Fibroblast of mammary gland (primary cell): ENCODE measurements at places on chromosomes 2 and 18.

- DNase-seq: no peak
Observed at GRCh38 chr18:52537261-52537660, 197.3 kb downstream of the DCC start.

DNA sequence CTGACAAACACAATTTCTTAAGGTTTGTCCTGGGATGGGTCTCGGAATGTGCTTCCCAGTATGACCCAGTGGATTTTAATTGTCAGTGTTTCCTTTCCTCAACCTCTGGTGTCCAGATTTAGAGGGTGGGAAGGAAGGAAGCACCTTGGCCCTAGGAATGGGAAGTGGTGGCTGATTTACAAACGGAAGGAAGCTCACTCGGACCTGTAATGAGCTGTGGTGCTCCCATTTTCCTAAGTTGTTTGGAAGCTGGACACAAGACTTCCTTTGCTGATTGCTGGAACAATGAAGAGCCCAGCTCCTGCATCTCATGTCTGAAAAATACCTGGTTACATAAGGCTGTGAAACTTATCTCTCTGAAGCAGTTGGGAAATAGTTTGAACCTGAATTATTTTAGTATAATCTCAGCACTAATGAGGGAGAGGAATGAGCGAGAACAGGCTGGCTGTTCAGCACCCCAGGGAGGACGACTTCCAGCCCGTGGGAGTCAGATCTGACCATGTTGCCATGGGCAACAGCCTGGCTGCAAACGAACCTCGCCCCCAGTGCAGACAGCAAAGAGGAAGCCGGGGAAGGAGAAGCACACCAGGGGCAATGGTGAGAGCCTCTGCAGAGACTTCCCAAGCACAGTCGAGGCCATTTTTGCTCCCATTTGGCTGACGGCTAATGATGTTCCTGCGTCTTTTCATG lies 74.4 kb upstream of the ASB18 start:
- DNase-seq: peak; percentile 34

GRCh38 chr2:120287183-120288015 lies 34.7 kb downstream of the RALB start:
- peak; percentile 94 for DNase-seq

GRCh38 chr2:128491692-128492244 lies 173.1 kb upstream of the HS6ST1 start:
- no peak for DNase-seq

DNA sequence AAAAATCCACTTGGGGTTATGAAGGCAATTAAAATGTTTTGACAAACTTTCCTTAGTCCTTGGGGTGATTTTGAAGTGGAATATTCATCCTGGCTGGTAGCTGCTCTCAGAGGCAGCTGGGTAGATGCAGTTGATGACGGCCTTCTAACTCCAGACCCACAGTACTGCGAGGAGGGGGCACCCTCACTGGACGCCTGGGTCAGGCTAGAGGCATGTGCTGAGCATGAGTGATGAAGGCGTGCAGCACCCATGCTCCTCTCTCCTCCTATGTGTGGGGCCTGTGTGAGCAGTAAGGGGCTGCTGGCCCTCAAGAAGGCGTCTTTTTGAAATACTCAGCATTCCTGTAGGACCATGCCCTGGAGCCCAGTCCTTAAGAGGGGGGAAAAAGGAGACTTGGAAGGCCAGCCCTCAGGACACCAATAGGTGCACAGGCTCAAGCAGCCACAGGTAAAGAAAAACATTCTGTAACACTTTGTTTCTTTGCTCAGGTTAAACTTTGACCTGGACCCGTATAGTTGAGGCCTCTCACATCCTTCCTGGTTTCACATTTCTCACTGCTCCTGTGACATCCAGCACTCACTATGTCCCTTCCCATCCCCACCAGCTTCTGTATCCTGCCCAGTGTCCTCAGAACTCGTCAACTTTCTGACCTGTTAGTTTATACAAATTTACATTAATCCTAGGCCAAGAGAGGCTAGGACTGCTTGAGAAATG lies 64.4 kb downstream of the CD8B2 start:
- DNase-seq: no peak

- DNase-seq: no peak
Observed at GRCh38 chr2:61185231-61185728, 23.3 kb downstream of the C2orf74 start.

- peak; percentile 43 for DNase-seq
Observed at GRCh38 chr18:49813069-49813318, 339 bp downstream of the ACAA2 start.

- peak; percentile 85 for DNase-seq
Observed at GRCh38 chr2:180761224-180761623, 219.2 kb upstream of the UBE2E3 start.

DNA sequence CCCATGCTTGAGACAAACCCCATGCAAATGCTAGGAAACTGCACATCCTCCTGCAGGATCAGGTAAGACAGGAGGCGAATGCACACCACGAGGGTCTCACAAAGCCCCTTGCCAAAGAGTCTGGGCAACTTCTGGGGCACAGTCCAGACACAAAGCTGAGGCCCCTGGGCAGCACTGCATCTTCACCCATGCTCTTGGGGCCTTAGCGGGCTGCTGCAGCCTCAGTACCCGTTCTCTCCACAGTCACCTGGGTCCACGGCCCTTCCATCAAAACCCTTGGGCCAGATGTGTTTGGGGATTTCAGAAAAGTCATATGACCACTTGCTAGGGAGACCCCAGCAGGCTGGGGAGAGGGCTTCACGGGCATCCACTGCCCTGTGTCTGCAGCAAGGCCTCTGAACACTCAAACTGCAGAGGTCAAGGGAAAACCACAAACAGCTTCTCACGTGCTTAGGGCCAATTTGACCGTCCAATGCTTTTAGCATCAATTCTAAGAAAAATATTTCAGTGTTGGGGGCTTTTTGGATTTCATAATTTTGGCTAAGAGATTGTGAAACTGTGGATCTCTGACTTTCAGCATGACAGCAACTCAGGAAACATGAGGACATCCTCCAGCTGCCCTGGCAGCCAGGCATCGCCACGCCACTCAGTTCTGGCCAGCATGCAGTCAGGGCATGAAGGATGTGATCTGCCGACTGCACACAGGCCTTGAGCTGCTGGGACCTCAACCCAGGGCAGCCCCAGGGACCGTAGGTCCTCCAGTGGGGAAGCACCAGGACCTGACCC lies 20.0 kb downstream of the PASK start:
- DNase-seq: no peak

- DNase-seq: no peak
Observed at GRCh38 chr18:31943878-31944816, 1.2 kb upstream of the TRAPPC8 start.

DNA sequence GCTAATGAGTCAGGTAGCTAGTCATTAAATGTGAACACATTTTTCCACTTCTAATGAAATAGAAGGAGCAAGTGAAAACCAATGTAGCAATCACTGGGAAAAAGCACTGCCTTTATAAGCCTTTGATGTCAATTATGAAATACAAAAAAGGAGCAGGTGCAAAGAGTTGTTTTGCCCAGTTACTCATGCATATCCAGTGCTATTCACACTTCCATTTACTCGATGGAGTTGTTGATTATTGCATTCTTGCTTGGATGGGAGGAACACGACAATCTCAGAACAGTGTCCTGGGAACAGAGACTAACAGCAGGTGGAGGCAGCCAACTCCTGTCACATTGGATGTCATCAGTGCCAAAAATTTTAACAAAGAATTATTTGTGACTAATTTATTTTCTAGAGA lies 372.5 kb downstream of the CBLN2 start:
- no peak for DNase-seq

DNA sequence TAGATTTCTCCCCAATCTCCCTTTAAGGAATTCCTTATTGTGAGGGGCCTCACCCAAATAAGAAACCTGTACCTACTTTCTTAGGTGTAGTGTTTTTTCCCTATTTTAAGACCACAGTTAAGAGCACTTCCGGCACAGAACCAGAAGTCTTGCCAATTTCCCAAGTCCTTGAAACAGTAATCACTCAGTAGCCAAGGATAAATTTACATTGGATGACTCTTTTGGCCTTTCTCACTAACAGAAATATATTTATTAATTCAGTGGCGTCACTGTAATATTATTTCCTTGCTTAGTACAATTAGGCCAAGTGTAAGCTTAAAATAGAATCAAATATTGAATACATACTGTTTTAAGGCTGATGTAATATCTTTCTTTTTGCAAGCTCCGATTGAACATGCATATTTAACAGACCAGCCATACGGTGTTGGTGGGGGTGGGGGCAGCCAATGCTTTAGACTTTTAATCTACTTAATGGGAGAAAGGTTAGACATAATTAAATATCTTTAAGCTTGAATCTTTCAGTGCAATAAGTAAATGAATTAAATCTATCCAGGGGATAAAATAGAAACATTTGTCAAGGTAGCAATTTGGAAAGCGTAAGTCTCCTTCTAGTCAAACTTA lies 50.8 kb upstream of the ITGA6 start:
- DNase-seq: no peak

DNA sequence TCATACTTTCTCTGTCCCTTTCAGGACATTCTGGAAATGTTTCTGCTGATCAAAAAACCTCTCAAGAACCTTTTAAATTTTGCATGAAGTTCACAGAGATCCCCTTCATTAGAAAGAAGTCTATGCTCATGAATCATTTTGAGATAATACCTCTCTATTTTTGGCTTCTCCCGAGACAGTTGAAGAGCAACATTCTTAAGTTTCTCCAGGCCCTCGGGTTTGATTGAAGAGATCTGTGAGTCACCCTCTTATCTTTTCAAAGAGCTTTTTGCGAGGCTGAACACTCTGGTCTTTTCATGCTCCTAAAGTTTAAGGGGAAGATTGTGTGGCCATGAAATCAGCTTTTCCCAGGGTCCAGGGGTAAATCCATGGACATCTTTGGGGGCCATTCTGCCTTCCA lies 354.2 kb downstream of the FBXO15 start:
- DNase-seq: peak; percentile 8

DNA sequence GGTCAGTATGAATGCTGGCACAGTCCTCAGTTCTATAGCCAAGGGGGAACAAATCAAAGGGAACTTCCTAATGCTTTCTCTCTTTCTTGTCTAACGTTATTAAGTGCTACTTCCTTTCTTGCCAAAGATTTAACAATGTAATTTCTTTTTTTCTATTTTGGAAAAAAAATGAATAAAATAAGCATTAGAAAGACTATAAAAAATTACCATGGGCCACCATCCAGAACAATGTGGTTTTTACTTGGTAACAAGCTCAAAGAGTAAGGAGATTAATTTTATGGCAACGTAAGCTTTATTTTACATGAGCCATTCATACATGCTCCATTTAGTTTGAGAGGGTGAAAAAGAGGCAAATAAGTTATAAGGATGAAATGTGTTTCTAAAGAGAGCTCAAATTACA lies 40.1 kb downstream of the SERPINE2 start:
- no peak for DNase-seq

DNA sequence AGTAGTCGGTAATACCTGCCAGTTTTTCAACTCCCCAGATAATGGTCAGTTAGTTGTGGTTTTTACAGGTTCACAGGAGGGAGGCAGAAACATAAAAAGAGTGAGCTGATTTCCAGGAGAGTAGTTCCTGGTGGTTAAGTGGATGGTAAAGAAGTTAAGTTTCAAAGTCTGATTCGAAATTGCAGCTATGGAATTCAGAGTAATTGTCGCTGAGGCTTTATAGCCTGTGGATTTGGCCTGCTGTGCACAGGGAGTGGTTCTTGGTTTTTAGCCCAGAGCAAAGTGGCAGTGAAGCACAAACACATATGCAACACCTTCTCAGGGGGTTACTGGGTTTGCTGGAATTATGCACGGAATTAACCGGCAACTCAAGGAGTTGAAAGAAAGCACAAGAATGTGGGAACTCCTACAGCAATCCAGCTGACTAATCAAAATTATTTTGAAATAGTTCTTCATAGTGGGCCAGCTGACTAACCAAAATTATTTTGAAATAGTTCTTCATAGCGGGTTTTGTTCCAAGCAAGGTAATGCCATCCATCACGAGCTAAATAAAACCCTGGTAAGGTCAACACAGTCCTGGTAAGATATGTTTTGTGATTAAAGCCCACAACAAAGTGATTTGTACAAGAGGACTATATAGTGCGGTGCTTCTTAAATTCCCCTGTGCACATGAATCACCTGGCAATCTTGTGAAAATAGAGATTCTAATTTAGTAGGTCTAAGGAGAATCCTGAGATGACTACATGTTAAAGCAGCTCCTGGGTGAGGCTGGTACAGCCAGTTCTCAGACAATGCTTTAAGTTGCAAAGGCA lies 94.4 kb downstream of the SGPP2 start:
- DNase-seq: peak; percentile 64

GRCh38 chr2:138359532-138359931 lies 142.0 kb upstream of the SPOPL start:
- DNase-seq: no peak

GRCh38 chr2:112604952-112605351 lies 20.5 kb downstream of the CHCHD5 start:
- no peak for DNase-seq

DNA sequence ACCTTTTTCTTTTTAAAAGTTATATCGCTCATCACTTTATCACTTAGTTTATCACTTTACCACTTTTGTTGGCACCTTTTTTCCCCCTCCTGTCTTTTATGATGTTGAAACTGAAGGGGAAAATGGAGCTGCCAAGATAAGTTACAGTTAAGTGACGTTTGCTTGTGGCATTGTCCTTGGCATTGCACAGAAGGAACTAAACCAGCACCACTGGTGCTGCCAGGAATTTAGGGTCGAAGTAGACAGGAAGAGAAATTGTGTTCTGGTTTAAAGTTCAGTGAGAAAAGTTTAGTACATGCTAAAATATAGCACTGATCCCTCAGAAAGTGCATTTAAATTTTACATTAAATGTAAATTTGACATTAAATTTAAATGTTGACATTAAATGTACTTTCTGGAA lies 49.9 kb downstream of the MYO1B start:
- DNase-seq: no peak

- peak; percentile 40 for DNase-seq
Observed at GRCh38 chr2:230068651-230069055, at the start of gene SLC16A14. Gene SLC16A14 (minus strand): TSS chr2:230068924. CDS start chr2:230059352, 9,572 bp downstream.

- DNase-seq: peak; percentile 59
Observed at GRCh38 chr2:236984046-236984445, 101.6 kb upstream of the COPS8 start.

- peak; percentile 65 for DNase-seq
Observed at GRCh38 chr2:128305555-128306080, 13.1 kb downstream of the HS6ST1 start.

- DNase-seq: no peak
Observed at GRCh38 chr2:134370655-134371445, 117.0 kb downstream of the MGAT5 start.
